NCI-H460 (cell line): ENCODE measurements at places on chromosomes 7 and 10. TPM values are rescaled to one million over a fixed set of nuclear protein-coding genes. Genes with fewer than 3 reads are reported as not detected.

RELN gene
- 0.23 and 0.57 TPM in 2 replicates for total RNA-seq

ADGRA1 gene
- total RNA-seq, result not detected in 2 replicates

CYP3A4 gene
- not detected in 2 replicates for total RNA-seq

NANOS1 gene
- 1.6 and 1.8 TPM in 2 replicates for total RNA-seq

GALNT17 gene
- total RNA-seq, result 3.1 TPM in 2 replicates

FAM171A1 gene
- 7.9 and 8.3 TPM in 2 replicates for total RNA-seq

DNA sequence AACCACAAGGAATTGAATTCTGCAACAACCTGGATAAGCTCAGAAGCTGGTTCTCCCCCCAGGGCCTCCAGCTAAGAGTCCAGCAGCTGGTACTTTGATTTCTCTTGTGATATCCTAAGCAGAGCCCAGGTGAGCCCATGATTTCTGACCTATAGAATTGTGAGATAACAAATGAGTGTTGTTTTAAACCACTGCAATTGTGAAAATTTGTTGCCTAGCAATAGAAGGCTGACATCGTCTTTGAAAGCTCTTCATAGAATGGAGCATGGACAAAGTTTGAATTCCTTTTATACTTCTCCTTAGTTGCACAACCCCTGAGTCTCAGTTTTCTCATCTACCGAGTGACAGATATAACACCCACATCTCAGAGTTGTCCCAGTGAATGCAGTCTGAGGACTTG lies 129.9 kb downstream of the TEX36 start:
- no peak for DNase-seq

DNA sequence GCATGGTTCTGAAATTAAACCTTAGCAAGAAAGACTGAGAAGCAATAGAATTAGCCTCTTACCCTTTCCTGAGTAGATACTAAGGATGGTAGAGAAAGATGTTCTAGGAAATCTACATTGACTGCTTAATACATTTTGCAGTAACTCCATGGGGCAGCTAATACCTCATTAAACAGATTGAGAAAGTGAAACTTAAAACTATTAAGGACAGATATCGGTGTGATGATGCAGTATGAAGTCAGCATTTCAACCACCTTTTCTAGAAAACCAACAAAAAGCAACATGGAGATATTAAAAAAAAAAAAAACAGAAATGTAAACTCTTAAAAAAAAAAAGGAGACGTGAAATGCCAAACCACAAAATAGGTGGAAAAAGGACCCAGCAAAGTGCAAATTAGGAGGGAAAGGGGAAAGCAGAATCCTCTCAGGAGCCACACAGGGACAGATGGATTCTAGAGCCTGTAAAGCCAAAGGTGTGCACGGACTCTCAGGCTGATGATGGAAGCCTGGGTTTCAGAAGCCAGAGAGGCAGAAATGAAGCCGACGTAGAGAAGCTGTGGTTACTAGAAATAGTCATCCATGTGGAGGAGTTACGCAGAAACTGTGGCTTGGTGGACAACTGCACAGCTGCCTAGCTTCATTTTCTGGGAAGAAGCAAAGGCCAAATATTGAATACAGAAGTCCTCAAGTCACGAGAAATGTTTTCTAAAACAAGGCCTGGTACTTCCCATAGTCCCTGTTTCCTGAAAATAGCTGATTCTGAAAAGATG lies 38.1 kb upstream of the GPR141 start:
- DNase-seq, result no peak

DNA sequence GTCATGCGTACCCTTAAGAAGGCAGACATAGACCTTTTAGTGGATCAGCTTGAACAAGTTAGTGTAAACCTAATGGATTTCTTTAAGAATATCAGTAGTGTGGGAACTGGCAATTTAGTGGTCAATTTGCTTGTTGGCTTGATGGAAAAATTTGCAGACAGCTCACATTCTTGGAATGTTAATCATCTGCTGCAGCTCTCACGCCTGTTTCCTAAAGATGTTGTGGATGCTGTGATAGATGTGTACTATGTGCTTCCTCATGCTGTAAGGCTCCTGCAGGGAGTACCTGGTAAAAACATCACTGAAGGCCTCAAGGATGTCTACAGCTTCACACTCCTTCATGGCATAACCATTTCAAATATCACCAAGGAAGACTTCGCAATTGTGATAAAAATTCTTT lies 103.4 kb downstream of the ABCA13 start:
- no peak for DNase-seq

DNA sequence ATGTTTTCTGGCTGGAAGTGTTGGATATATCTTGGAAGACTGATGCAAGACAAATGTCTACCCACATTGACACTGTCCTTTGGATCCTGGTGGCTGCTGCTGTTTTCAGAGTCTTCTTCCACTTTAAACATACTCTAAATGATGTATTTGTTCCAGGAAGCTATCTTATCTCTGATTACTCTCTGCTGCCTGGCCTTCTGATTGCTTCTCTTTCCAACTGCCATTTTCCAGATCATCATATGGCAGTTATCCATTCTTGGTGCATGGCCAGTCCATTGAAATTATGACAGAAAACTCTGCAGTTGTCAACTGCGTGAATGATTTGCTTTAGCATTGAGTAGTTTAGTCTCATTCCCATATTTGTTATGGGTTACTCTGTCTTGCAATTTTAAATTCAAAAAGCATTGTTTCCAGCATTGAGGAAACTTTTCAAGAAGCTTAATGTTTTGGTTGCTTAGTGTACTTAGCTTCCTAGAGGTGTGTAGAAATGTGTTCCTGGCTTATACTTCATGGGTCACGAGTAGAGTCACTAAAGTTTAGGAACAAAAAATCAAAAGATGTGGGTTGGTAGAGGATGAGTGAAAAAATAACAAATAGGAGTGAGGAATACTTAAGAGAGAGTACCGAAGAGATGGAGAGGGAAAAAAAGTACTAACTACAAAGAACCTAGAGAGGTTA lies 268.3 kb upstream of the MTPN start:
- no peak for DNase-seq

DNA sequence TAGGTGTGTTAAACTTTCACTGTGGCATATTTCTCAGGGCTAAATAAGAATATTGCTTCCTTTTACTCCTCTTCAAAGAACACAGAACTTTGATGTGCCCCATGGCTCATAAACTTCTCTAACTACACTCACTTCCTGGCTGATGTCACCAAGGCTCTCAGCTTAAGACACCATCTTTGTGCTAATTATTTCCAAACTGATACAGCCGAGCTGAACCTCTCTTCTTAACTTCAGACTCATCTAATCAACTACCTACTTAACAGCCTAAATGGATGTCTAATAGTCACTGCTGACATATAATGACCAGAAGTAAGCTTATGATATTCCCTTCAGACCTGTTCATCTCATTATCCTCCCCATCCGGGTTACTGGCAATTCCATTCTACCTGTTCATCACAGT lies 3.6 kb downstream of the C10orf67 start:
- DNase-seq, result no peak

DNA sequence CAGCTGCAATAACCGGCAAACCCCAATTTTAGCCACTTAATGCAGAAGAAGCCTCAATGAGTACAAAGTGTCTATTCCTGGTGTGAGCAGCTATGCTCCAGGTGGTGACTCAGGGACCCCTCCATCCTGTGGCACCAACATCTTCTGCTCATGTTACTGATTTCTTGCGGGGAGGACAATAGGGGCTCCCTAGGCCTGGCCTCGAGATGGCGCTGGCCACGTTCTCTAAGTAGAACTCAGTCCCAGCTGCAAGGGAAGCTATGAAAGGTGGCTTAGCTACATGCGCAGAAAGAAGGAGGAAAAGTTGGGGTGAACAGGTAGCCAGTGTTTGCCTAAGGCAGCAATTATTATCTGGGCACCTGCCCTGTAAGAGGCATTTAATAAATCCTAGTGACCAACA lies 6.6 kb downstream of the GJD4 start:
- DNase-seq, result no peak

DNA sequence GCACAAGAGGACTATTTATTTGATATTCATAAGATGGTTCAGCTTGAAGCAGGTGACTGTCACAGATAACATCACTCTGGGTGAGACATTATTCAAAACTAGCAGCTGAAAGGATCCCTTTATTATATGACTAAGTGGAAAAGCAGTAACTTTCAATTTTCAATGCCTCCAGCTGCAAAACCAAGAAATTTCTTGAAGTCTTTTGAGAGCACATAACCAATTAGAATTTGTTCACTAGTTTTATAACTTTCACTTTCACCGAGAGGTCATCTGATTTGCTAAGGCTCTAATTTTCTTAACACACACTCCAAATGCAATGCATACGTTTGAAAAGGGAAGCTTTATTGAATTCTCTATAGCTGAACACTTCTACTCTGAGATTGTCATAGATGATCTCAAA lies 88.6 kb upstream of the KLF14 start:
- DNase-seq, result no peak

DNA sequence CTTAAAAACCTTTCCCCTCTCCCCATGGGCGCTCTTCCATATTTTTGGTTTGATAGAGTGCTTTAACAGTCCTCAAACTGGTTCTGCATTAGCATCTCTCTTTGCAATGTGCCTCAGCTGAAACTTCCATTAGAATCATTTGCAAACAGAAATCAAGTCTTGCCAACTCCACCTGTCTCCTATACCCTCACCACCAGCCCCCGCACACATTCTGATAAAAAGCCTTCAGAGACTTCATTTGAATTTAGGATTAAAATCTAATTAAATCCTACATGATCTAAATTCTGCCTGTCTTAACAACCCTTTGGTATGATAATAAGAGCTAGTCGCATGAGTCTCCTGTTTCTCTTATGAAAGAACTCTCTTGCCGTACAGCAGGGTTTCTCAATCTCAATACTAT lies 384.9 kb upstream of the ETV1 start:
- no peak for DNase-seq

GRCh38 chr10:118116715-118117449 lies 70.1 kb upstream of the RAB11FIP2 start:
- no peak for DNase-seq

GRCh38 chr7:46651070-46651469 lies 730.0 kb upstream of the IGFBP3 start:
- no peak for DNase-seq

DNA sequence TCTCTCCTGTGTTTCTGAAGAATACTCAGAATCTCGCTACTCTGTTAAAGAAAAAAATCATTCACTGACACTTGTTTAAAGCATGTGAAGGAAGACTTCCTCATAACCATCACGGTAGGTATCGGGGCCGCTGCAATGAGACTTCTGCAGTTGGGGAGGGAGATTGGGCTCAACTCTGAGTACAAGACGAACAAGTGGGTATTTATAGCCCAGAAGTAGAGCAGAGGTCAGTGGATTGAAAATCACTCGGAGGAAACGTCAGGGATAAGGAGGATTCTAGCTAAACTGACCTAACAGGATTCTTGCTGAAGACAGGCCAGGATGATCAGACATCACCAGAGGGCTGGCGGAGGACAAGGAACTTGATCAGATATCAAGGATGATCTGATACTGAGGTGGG lies 33.3 kb downstream of the ITPRIP start:
- DNase-seq, result no peak

DNA sequence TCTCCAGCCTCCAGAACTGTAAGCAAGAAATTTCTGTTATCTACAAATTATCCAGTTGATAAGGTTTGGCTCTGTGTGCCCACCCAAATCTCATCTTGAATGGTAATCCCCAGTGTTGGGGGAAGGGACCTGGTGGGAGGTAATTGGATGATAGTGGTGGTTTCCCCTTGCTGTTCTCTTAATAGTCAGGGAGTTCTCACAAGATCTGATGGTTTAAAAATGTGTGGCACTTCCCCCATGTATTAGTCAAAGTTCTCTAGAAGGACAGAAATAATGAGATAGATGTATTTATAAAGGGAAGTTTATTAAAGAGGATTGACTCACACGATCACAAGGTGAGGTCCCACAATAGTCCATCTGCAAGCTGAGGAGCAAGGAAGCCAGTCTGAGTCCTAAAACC lies 56.2 kb upstream of the APBB1IP start:
- DNase-seq, result no peak

DNA sequence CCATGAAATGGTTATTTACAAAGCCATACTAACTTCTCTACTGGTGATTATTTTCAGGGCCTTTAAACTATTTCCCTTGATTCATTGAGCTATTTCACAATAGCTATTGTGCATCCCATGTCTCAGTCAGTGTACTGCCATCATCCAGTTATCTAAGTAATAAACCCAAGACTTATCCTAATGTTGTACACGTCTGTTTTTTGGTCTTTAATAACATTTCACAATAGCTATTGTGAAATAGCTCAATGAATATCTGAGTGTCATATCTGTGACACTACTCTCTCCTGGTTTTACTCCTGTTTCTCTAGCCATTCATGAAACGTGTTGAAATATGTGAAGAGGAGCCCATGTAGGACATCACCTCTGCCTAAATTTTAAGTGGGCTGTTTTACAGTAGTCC lies 36.5 kb upstream of the TMEM140 start:
- no peak for DNase-seq

DNA sequence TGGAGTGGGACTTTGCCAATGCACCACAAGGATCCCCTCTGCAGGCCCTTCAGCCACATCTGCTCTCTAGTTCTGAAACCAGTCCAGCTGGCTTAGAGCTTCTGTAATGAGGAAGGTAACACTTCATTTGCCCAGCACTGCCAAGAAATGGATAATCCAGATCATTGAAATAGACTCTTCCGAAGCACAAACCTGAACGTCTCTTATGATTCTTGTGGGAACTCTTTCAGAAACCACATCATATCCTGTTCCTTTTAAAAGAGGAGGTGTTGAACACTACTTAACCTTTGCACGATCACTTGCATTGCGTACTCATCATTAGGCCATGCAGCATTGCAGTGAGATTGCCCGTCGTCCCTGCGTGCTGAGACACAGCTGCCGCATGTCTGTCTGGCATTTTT lies 25.8 kb upstream of the PLPP4 start:
- no peak for DNase-seq

- DNase-seq, result no peak
These were observed 183.1 kb downstream of the TAX1BP1 start for GRCh38 chr7:27922907-27923641.

DNA sequence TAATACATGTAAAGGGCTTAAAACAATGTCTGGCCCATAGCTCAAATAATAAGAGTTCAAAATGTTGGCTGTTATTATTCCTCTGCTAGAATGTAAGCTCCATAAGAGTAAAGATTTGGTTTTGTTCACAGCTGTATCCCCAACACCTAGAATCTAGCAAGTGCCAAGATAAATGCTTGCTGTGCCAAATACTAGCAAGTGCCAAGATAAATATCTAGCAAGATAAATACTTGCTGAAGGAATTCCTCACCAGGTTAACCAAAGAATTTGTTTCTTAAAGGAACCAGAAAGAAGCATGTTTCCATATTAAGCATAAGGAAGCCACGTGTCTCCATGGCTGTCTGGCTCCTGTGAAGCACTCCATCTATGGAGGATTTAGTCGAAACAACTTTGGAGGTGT lies 235.2 kb upstream of the SP4 start:
- no peak for DNase-seq

- DNase-seq, result no peak
These were observed 251.1 kb downstream of the GPR37 start for GRCh38 chr7:124514471-124514870.

GRCh38 chr7:47610506-47611044 lies 28.7 kb upstream of the TNS3 start:
- DNase-seq, result no peak
